ENCODE measurements at places on chromosomes 3 and 15.
A peak's percentile ranks its signal among the peaks of the same experiment; 100 is the strongest.

- DNase-seq, result no peak
These were observed 101.9 kb downstream of the PIK3R4 start for GRCh38 chr3:130644628-130645253.

DNA sequence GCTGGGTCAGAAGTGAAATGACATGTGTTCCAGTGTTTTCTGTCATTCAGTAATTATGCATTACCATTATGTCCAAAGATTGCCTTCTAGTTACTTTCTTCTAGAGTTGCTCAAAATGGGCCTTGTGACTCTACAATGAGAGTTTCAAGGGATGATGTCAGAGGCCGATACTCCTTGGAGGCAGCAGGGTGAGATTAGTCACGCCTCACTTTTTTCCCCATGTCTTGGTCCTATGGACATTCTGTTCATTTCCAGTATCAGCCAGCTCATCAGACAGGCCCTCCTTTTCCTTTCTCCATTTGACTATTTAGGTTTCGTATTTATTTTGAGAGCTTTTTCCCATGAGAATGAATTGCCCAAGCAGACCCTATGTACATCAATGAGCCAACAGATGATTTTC is 17.5 kb downstream of the VGLL3 start:
- DNase-seq, result no peak

- DNase-seq, result peak; percentile 23
These were observed 413.7 kb upstream of the TBL1XR1 start for GRCh38 chr3:177610686-177611633.

DNA sequence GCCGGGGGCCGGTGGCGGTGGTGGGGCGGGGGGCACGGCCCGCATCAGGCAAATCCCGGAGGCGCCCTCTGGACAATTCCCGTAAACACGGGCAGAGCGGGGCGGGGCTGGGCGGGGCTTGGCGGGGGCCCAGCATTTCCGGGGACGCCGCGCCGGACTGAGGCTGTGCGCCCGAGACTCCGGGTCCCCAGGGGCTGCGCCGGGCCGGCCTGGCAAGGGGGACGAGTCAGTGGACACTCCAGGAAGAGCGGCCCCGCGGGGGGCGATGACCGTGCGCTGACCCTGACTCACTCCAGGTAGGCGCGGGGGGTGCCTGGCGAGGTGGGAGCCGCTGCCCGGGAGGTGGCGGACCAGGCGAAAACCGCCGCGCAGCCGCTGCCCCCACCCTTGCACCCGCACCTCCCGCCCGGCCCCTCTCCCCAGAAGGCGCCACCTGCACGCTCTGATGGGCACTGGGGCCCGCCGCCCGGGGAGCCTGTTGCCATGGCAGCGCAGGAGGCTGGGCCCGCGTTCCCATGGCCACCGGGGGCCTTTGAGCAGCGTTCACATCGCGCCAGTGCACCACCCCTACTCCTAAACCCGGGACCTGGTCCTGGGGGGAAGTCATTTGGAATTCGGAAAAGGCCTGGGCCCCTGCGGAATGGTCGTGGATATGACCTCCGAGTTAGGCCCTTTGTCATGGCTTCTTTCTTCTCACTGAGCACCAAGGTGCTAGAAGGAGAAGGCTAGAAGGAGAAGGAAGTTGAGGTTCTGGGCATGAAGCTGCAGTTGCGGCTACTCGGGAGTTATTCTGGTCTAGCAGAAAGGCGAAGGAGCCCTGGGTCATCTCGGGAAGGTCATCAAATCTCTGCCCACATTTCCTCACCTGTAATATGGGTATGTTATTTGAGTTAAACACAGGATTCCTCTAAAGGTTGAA is 16.1 kb upstream of the SEMA4B start:
- DNase-seq, result peak; percentile 47

Data from activated gamma-delta T cell treated with Interleukin-2 at 50 U/mL for 16 hours (primary cell).